ENCODE measurements at places on chromosomes 4 and X.

- no peak for ATAC-seq
Measured at GRCh38 chr4:80839281-80839680, 191.2 kb upstream of the BMP3 start.

DNA sequence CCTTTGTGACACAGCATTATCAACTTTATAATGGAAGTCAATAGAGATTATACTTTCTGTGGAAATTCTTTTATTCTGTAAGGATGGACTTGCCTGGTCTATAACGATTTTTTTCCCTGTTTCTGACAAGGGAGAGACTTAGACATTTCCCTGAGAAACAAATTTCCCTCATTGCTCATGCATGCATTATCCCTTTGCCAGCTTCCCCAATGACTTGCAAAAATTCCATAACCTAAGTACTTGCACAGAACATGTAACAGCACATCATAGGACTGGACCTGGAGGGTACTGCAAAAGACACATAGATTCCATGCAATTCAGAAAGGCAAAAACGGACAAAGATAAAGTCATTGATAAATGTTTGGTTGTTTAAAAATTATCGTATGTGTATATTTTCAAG lies 166.7 kb downstream of the FHIP1A start:
- ATAC-seq: no peak

GRCh38 chrX:152927858-152928760 lies 30.2 kb downstream of the ZNF185 start:
- no peak for ATAC-seq

- ATAC-seq: no peak
Measured at GRCh38 chrX:10025742-10026493, 58.8 kb downstream of the CLDN34 start.

DNA sequence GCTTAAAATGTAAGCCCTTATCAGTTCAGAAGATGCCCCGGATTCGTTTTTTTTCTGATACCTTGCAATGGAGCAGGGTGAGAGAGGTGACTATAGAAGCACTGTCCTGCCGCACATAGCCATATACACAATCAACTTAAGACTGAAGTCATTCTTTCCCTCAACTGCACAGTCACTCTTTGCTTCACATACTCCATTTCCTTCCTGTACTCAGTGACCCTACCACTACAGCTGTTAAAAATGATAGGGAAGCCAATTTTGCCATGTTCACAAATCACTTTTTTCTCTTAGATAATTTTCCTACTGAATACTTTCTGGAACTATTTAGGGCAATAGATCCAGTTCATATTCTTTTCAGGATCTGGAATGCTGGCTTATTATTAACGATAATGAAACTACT lies 300.0 kb downstream of the ANK2 start:
- ATAC-seq: no peak

DNA sequence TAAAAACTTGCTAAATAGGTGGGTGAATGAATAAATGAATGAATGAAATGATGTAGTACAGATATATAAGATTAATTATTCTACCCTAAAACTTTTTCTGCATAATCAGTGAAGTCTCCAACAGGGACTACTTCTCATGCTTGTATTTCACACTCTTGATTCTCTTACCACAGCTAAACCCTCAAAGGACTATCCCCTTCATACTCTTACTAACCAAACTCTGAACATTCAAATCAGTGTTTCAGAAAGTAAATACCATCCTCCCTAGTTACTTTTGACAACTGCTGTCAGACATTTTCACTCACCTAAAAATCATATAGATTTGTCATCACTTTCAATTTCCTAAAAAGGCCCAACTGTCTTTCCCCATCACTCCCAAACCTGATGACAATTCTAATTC lies 234.3 kb upstream of the HHIP start:
- ATAC-seq: no peak

GRCh38 chrX:153714256-153714655 lies 9.9 kb downstream of the BCAP31 start:
- no peak for ATAC-seq

DNA sequence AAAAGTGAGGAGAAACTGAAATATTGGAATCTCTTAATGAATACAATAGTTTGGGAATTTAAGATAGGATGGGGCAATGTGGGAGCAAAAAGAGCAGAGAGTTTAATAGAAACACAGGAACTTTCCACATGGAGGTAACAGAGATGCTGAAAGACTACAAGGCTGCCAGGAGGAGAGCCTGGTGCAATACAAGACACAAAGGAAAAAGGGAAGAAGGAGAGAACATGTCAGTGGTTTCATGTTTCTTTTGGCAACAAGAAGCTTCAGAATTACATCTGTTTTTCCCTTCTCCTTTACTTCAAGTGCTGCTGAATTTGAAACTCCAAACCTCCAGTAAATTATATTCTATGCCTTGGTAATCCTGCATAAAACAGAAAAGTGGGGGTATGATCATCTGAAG lies 474.3 kb downstream of the FAT4 start:
- ATAC-seq: no peak

GRCh38 chr4:101126059-101126458 lies 221.3 kb downstream of the PPP3CA start:
- ATAC-seq: no peak

GRCh38 chr4:109302361-109303139 lies at the start of gene COL25A1:
COL25A1 (minus strand) TSS chr4:109302658.
- peak; percentile 24 for ATAC-seq

DNA sequence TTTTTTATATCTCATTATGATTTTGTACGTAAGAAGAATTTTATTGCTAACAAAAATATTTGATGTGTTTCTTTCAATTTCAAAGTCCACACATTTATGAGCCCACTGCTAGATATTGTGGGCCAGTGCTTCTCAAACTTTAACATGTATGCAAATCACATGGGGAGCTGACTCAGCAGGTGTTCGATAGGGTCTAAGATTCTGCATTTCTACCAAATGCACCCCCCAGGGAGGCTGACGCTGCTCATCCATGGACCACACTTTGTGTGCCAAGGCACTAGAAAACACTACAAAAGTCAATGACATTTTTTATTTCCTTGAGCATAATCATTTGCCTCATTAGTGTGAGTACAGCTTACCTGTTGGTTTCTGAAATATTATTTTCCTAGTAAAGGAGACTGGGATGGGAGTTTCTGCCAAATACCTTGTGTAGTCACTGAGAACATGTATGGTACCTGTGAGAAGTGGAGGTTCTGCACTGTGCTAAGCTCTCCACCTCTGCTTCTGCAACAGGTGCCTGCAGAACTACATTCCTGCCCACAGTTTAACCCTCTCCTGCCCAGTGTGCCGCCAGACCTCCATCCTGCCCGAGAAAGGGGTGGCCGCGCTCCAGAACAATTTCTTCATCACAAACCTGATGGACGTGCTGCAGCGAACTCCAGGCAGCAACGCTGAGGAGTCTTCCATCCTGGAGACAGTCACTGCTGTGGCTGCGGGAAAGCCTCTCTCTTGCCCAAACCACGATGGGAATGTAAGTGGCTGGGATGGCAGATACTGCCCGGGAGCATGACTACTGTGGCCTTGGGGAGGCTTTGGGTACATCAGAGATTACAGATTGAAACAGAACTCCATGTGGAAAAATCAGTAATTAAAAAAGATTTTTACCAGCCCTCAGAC lies 68.9 kb upstream of the MND1 start:
- ATAC-seq: no peak

- ATAC-seq: no peak
Measured at GRCh38 chrX:71453056-71453455, 79.8 kb upstream of the OGT start.

DNA sequence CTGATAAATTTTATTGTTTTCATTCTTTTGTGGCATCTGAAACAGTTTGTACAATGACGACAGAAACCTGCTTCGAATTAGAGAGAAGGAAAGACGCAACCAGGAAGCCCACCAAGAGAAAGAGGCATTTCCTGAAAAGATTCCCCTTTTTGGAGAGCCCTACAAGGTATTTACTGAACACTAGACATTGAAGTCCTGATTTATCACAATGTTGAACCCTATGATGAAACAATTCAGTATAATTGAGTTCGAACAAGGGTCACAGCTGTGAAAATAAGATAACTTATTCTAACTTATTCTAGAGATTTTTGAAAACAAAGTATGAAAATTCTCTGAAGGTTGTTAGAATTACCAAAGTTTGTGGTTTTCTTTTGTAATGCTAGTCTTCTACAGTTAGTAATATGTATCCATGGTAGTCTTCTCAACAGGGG lies 111.3 kb downstream of the AFF1 start:
- ATAC-seq: no peak

- ATAC-seq: no peak
Measured at GRCh38 chr4:179097741-179098140, 1655.5 kb upstream of the AGA start.

DNA sequence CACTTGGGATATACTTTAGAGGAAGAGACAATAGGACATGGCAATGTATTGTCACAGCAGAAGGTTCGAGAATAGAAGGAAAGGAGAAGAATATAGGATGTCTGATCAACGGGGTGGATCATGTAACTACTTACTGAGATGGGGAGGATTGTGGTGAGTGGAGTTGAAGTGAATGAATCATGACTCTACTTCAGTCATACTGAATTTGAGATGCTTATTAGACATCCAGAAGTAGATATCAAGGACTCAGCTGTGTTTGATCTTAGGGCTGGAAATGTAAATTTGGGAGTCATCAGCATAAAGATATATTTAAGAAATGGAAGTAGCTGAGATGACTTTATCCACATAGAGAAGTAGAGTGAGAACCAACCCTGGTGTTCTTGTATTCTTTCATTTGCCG lies 29.1 kb upstream of the DHX15 start:
- ATAC-seq: no peak

GRCh38 chr4:13876131-13876530 lies 248.6 kb upstream of the BOD1L1 start:
- ATAC-seq: no peak

- ATAC-seq: no peak
Measured at GRCh38 chr4:8002525-8003309, 63.1 kb upstream of the AFAP1 start.

GRCh38 chrX:134013092-134013497 lies 27.7 kb upstream of the GPC3 start:
- no peak for ATAC-seq

DNA sequence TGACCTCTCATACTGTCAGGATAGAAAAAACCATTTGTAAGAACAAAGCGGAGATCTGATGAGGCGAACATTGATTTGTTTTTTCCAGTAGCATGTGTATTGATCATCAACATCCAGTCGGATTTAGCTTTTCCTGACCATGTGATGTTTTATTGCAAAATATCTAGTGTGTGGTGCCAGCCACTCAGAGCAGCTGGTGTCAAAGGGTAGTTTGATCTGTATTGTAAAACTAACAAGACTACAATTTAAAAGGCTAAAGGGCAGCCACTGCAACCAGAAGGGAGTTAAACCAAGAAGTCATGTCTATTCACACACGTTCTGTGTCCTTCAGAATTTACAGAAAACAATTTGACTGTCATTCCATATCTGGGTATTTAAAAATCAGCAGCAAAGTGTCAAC lies 719.0 kb upstream of the FRG1 start:
- ATAC-seq: no peak

- ATAC-seq: no peak
Measured at GRCh38 chr4:146577111-146577510, 55.4 kb upstream of the SLC10A7 start.

GRCh38 chrX:134431894-134432293 lies 28.1 kb upstream of the HPRT1 start:
- peak; percentile 50 for ATAC-seq

- ATAC-seq: no peak
Measured at GRCh38 chrX:18941896-18942295, 42.0 kb downstream of the PHKA2 start.

DNA sequence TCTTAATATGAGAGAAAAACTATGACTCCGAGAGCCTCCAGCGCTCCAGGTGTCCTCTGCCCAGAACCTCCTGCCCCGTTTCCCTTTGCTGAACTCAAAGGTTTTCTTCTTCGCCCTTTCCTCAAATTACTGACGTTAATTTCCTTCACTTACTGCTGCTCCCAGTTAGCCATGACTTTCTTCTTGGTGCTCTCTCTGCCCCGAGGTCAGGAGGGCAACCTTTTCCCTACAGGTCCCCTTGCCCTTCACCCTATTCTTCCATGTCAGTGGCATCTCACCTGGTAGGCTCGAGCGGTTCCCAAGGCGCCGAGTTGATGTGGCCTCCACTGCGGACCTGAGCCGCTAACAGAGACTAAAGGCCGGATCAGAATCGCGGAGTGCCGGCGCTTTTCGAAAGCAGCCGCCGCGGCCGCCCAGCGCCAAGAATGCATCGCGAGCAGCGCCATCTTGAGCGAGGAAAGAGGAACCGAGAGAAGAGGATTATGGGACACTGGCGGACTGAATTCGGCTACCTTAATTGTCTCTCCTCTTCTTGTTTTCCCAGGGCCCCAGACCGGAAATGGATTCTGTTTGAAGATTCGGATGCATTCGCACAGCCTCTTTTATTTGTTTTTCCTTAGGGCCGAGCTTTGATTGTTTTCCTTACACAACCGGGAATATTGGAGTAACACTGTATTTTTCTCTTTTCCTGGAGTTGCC lies at the start of gene ABCB7:
Gene ABCB7 (minus strand): TSS at position 457 of the 699 bp plus-strand sequence. CDS start 11 bp downstream, at position 446.
- peak; percentile 85 for ATAC-seq

DNA sequence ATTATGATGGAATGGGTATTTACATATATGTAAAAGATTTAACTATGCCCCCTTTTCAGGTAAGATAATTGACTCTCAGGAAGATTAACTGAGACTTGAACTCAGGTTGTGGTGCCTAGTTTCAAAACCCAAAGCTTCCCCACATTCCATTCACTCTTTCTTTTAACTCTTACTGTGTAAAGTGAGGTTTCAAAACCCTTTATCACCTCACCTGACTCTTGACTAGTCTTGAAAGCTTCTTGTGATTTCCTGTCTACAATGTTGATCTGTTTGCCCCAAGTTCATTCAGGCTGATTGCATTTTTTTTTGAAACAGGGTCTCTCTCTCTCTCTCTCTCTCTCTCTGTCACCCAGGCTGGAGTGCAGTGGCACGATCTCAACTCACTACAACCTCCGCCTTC lies 40.5 kb upstream of the RAPGEF2 start:
- ATAC-seq: no peak

- no peak for ATAC-seq
Measured at GRCh38 chr4:26150948-26151347, 169.9 kb upstream of the RBPJ start.

DNA sequence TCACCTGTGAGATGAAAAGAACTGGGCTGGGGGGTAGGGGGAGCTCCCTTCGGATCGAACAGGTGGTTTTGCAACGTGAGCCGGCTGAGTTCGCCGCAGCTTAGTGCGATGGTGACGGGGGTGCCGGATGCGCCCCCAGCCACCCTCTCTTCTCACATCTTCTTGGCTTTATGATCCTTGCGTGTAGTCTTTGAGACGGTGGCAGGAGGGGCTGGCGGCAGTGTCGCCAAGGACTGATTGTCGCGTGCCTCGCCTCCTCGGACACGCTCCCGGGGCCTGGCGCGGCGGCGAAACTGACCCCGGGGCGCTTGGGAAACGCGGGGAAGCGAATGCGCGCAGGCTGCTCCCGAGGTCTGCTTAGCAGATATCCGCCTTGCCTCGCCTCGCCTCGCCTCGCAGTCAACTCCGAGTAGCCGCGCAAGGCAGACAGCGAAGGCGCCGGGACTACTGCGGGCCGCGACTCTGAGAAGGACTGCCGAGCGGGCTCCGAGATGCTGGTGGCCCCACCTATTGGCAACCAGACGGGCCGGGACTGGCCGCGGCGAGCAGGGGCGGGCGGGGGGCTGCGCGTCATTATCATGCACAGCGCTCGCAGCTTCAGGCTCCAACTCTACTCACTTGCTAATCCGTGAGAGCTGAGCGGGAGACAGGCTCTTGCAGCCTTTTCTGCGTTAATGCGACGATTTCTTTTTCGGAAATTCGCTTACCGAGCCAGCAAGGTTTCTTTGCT lies 1.5 kb downstream of the GRID2 start:
- no peak for ATAC-seq

Measured in stimulated activated memory B cell treated with anti-CD40 and anti-IgM and Interleukin-4, amounts not matched to agents 10 μg/mL and 1 μg/mL and 100 μg/mL, for 72 hours (primary cell).